ENCODE measurements at places on chromosomes 2 and 18.

GRCh38 chr2:111054791-111055691 lies 65.7 kb upstream of the BCL2L11 start:
- DNase-seq = peak; percentile 58

- DNase-seq = no peak
These were observed 955 bp upstream of the BBS5 start for GRCh38 chr2:169478339-169478738.

DNA sequence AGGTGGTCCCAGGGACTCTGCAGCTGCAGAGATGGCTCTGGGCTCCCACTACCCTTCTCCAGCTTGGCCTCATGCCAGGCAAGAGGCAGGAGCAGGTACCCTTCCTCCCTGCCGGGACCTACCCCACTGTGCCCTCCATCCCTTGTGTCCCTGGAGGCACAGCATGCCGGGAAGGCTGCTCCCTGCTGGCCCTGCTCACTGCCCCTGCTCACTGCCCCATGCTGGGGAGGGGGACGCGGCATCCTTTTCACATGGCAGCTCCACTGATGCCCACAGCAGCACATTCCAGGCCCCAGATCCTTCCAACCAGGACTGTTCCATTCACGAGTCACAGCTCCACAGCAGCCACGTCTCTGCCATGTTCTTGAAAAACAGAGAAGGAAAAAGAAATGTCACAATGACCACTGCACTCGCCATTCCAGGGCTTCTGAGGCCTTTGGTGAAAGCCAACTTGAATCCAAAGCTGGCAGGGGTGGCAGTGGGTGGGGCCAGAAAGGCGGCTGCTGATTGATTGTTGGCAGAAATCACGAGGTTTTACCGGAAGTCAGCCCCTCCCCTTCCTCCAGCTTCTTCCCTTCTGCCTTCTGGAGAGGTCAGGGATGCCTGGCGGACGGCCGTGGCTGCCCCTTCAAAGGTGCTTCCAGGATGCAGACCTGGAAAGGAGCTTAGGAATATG lies 268.0 kb downstream of the CYP26B1 start:
- no peak for DNase-seq

DNA sequence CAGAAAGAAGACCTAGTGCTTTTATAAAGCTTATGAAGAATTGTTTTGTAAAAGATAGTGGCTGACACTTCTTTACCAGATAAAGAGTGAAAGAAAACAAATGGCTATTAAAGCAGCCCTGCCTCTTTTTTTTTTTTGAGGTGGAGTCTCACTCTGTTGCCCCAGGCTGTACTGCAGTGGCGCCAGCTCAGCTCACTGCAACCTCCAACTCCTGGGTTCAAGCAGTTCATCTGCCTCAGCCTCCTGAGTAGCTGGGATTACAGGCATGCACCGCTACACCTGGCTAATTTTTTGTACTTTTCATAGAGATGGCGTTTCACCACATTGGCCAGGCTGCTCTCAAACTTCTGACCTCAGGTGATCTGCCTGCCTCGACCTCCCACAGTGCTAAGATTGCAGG lies 12.9 kb downstream of the ARPC2 start:
- no peak for DNase-seq

DNA sequence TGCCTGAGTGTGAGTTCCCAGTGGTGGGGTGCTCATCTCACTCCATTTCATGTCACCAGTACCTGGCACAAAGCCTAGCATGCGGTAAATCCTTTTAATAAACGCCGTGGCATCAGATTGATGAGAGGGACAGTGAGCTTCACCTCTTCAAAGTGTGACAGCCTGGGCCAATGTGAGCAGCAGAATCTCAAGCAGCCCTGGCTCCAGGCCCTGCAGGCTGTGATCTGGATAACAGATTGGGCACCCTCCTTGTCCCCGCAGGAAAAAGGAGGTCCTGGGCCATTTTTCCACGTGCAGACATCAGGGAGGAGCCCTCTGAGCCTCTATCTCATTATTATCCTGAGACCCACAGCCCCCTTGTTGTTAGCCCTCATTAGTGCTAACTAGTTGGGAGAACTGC lies 34.8 kb downstream of the TET3 start:
- DNase-seq = no peak

DNA sequence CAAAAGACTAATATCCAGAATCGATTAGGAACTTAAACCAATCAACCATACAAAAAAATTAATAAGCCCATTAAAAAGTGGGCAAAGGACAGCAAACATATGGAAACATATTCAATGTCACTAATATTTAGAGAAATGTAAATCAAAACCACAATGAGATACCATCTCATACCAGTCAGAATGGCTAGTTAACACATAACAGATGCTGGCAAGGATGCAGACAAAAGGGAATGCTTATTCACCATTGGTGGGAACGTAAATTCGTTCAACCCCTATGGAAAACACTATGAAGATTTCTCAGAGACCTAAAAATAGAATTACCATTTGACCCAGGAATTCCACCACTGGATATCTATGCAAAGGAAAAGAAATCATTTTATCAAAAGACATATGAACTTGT lies 468.2 kb upstream of the ST6GAL2 start:
- DNase-seq = no peak

DNA sequence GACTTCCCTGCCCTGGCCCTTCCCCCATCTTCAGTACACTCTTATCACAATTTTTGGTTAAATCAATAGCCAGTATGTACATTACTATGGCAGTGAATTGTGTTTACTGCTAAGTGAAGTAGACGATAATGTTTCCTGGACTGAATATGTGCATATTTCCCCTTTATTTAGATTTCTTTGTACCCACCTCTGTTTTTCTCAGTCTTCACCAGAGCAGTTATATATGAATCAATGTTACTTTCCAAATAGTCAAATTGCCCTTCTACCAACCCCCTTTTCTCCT lies 97.1 kb upstream of the HS6ST1 start:
- DNase-seq = no peak

DNA sequence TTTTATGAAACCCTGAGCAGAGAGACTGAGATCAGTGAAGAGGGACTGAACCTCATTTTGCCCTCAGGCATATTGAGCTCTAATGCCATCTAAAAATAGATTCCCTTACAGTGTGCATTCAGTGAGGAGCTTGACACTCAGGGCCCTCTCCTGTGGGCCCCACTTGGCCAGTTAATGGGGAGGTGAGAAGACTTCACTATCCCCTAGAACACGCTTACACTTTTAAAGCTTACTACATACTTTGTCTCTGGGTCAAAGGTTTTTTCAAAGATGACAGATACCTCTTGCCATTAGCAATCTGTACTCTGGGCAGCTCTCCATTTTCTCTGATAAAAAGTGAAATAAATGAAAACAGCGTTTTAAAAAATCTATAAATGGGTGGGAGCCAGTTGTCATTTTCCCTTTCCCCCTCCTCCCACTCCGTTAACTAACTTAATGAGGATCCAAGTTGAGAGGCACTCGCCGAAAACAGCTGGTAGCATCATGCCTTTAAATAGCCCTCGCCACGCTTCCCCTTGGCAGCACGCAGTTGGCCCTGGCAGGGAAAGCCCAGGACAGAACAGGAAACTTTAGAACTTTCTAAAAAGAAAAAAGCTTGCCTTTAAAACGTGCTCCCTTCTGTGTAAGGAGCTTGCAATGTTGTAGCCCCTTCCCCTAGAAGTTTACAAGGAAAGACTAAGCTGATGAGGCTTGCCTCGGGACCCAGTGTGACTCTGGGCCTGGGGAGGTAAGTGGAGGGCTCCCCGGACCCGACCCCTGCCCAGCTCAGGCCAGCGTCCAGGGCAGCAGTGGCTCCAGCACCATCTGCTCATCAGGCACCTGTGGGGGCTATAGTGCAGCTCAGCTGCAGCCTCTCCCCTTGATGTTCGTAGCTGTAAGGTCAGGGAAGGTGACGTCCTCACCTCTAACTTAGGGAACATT lies 58.8 kb upstream of the FOSL2 start:
- DNase-seq = no peak

GRCh38 chr2:42976351-42976750 lies 184.0 kb upstream of the HAAO start:
- no peak for DNase-seq

DNA sequence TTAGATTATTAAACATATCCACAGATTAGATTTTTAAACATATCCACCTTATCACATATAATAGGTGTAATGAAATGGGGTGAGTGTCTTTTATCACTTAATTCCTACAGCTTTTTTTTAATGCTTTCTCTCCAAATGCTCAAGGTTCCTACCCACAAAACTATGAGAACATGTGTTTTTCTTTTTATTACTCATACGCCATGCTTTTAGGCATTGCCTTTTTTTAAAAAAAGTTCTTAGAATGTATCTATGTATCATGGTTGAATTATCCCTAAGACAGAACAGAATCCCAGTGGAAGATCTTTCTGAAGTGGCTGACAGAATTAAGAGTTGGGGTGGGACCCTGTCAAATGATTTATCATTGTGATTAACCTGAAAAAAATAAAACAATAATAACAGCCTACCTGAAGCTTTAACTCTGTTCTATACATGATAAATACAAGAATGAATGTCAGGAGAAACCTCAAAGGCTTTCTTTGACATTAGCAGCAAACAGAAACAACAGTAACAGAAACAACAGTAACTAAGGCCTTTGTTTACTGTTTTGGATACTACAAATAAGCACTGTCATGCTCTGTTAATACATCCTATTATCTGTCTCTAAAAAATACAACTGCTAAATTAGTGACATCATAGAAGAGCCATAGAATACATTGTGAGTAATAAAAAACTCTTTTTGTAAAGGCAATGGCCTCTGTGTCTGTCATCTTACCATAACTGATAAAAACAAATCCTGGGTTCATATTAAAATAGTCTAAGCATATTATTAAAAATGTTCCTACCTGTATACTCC lies 4.1 kb upstream of the ZNF397 start:
- DNase-seq = no peak

GRCh38 chr2:198930170-198930569 lies 527.6 kb downstream of the SATB2 start:
- DNase-seq = no peak

DNA sequence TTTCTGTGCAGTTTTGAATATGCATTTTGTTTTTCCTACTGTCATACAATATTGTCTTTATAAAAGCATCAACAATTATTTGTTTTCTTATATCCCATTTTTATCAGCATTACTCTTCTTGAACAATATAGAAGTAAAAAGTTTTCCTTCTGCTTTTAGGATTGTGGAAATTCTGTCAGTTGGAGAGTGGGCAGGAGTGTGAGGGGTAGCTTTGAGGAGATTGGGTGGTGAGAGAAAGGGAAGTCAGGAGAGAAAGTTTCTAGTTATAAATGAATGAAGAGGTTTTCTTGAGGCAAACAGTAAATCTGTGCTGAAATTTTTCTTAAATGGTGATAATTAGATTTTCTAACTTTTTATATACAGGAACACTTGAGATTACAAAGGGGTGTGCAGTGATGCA lies 151.7 kb upstream of the NOSTRIN start:
- no peak for DNase-seq

GRCh38 chr2:72893594-72894319 lies 6.5 kb downstream of the SPR start:
- no peak for DNase-seq

DNA sequence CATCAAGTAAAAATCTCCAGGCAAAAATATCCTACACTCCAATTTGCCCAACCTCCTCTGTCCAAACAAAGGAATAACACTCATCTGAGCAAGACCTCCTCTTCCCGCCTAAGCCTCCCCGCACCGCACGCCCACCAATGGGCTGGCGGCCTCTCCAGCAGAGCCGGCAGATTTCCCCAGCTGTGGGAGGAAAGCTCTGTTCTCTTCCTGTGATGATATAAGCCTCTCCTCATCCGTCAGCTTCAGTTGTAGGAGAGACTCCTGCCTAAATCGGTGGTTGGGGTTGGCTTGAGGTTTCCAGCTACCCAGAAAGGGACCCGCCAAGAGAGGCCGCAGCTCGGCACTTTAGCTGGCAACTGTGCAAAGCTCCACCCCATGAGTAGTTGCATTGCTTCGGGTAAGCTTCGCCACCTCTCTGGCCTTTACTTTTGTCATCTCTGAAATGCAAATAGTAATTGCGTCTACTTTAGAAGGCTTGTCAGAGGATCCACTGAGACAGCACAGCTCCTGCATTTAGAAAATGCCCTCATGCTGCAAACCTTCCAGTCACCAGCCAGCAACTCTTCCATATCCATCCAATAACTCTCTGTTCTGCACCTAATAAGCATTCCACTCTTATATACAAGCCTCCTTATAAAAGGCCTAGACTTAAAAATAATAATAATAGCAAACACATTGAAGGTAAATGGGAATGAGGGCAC lies 146.4 kb downstream of the MYT1L start:
- no peak for DNase-seq

DNA sequence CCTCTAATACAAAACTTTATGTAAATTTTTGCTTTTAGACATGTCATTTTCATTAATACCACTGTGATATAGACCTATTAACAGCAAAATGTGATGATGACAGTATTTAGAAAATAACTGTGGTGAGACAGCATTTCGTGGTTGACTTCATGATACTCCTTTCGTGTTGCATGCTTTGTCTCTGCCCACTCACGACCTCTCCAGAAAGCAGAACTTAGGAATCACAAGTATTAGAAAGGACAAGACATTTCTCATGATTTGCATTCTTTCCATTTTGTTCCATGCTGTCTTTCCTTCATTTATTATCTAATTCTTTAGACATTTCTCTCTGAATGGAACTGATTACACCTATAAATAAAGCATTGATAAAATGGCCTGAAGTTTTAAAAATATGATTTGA lies 85.2 kb upstream of the POU3F3 start:
- DNase-seq = no peak

GRCh38 chr2:241901018-241901380 lies 31.5 kb downstream of the RTP5 start:
- DNase-seq = no peak

GRCh38 chr2:214127571-214127970 lies 283.3 kb upstream of the VWC2L start:
- no peak for DNase-seq

- DNase-seq = no peak
These were observed 748.9 kb downstream of the LRP1B start for GRCh38 chr2:141381946-141382345.

DNA sequence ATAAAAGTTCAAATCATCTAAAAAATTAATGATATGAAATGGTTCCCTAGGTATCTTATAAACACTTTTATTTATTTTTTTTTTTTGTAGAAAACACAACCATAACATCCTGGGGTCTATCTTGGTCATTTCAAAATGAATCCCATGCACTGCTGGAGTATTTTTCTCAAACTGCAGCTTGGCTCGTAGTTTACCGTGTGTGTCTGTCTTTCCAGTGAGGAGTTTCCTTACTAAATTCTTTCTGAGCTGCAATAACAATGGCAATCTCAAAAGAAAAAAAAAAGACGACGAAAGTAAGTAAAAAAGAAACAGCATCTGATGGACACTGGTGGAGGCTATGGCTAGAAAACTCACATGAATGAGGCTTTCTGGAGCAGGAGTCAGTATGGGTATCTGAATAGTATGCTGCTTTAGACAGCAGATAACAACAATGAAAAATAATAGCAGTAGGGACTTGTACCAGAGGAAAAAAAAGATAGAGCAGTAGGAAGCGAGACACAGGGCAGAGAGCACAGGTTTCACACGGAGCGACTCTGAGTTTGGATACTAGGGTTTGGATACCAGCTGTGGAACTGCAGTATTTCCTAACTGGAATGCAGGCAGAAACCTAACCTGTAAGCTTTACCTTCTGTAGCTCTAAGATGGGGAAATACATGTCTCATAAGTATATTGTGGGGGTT lies 43.5 kb downstream of the CALCRL start:
- DNase-seq = no peak

- no peak for DNase-seq
These were observed 143.6 kb downstream of the RNF144A start for GRCh38 chr2:7060631-7061449.

- DNase-seq = no peak
These were observed 1.0 kb upstream of the STRN start for GRCh38 chr2:36967236-36967876.

GRCh38 chr2:27016801-27017325 lies 15.9 kb upstream of the TMEM214 start:
- peak; percentile 35 for DNase-seq

Measured in stimulated activated CD4-positive, alpha-beta T cell treated with anti-CD3 and anti-CD28 coated beads, Interleukin-12 subunit alpha, Interleukin-12 subunit beta, amount 100 ng/mL, for 48 hours (primary cell).